Stimulated activated CD4-positive, alpha-beta T cell treated with anti-CD3 and anti-CD28 coated beads, Interleukin-2, amount 100 ng/mL, for 4 hours (primary cell): ENCODE measurements at places on chromosomes 12 and 14.

- DNase-seq = no peak
These were observed 3.3 kb downstream of the ZC3H10 start for GRCh38 chr12:56121204-56121870.

GRCh38 chr12:24138041-24138440 is 188.6 kb upstream of the SOX5 start:
- no peak for DNase-seq

DNA sequence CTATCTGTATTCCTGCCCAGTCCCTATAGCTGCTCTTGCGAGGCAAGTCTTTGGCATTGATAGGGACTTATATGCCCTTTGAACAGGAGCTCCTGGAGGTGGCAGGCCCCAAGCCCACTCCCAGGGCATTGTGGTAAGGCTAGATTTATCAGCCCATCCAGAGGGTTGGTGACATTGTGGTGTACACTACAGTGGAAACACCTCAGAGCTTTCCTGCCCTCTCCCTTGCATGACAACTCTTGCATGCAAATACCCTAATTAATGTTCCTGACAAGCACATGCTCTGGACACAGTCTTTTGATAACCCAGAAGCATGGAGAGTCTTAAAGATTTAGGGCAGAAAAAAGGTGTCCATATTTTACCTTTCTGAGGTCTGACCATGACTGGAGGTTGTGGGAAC is 815 bp upstream of the RIPK3 start:
- DNase-seq = no peak

GRCh38 chr14:97705976-97706375 is 908.8 kb downstream of the VRK1 start:
- no peak for DNase-seq

GRCh38 chr12:93266-94005 is 26.9 kb downstream of the IQSEC3 start:
- no peak for DNase-seq

DNA sequence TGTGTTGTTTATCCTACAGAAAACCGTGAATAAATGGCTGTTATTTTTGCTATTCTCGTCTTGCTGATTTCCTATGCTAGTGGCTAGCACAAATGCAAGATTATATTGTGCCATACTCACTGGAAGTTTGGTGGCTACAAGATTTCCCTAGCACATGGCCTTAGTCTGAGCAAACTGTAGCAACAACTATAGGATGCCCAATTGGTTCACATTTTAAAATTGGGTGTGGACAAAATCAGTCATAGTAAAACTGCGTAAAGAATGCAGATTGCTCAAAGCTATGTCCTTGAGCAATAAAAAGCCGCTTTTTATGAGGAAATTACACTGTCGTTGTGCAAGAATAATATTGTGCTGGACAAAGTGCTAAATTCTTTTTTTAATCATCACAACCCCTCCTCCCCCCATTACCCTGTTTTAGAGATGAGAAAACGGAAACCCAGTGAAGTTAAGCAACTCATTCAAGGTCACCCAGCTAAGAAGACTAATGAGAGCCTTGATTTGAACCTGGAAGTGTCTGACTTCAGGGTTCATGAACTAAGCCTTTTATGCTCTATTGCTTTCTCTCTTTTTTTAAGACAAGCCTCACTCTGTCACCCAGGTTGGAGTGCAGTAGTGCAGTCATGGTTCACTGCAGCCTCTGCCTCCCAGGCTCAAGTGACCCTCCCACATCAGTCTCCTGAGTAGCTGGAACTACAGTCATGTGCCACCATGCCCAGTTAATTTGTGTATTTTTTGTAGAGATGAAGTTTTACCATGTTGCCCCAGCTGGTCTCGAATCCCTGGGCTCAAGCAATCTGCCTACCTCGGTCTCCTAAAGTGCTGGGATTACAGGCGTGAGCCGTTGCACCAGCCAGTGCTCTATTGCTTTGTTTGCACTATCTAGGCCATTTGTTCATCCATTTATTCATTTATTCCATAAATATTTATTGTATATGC is 73.6 kb downstream of the SRGAP1 start:
- no peak for DNase-seq

GRCh38 chr14:93002049-93002448 is 79.1 kb downstream of the CHGA start:
- DNase-seq = no peak

DNA sequence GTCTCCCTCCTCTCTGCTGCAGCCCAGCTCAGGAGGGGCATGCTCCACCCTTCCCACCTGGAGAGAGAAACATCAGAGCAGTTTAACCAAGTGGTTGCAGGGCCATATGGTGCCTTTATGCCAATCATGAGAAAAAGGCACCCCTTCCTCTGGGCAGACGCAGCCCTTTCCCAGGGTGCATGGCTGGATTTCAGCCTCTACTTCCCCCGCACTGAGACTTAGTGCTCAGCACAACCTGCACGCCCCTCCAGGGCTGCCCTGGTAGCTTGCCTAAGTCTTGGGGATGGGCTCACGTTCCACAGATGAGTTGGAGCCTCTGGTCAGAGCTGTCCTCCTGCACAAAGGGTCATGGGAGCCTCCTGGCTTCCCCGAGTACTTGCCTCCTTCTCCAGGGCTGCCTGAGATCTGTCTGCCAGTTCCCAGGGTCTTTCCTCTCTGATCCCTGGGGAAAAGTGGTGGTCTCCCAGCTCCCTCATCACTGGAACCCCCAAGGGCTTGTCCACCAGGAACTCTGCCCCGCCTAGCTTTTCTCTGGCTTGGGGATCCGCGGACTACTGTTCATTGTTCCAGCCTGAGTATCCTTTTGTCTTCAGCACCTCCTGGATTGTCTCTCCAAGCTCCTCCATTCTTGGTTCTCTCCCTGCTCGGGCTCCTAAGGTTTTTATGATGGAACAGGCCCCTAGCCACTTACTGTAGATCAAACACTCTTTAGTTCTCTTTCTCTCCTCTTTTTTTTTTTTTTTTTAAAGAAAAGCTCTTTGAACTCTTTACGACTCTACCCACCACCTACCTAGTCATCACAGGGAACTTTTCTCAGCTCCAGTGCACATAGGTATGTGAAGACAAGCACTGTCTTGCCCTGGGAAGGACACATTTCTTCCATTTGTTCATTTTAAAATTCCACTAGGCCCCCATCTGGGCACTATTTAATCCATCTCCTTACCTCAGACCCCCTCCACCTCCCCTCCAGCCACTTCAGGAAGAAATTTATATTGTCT is 6.1 kb upstream of the KRT74 start:
- no peak for DNase-seq

DNA sequence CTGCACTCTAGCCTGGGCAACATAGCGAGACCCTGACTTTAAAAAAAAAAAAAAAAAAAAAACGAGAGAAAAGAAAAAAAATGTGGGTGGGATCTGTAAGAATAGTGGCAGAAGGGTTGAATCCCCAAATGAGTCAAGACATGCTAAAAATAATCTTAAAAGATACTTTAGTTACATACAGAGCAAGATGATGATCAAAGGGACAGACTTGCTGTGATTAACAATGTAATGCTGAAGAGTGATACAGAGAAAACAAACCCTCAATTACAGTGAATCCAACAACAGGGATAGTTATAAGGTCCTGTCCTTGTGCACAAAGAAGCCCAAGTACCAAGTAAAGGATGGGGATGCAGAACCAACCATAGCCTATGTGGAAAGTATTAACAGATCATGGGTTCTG is 80.3 kb downstream of the DCAF5 start:
- no peak for DNase-seq

DNA sequence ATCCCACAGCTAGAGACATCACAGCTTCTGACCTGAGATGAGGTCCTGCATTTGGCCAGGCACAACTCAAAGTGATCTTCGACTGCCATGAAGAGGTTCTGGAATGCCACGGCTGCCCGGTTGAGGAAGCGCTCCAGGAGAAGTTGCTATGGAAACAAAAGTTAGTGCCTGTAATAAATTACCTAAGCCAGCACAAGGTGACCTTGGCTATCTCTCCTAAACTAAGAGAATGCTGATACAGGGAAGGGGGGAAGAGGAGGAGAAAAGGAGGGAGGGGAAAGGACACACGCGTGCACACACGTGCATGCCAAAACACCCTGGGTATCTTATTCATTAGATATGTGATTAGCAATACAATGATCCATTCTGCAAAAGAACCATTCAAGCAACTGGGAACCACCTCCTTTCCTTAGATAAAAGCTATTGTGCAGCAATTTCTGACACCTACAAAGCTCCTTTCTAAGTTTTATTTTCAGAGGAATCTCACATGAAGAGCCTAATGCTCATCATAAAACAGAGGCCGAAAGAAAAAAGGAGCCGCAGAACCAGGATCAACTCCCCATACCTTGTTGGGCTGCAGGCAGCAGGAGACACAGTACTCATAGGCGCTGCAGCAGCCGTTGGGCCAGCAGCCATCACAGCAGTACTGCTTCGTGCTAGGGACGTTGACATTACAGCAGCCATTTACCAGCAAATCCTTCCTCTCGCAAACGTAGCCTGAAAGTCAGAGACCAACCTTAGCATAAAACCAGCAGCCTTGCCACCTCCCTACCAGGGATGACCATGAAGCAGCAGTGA is 17.9 kb downstream of the SPRING1 start:
- no peak for DNase-seq

DNA sequence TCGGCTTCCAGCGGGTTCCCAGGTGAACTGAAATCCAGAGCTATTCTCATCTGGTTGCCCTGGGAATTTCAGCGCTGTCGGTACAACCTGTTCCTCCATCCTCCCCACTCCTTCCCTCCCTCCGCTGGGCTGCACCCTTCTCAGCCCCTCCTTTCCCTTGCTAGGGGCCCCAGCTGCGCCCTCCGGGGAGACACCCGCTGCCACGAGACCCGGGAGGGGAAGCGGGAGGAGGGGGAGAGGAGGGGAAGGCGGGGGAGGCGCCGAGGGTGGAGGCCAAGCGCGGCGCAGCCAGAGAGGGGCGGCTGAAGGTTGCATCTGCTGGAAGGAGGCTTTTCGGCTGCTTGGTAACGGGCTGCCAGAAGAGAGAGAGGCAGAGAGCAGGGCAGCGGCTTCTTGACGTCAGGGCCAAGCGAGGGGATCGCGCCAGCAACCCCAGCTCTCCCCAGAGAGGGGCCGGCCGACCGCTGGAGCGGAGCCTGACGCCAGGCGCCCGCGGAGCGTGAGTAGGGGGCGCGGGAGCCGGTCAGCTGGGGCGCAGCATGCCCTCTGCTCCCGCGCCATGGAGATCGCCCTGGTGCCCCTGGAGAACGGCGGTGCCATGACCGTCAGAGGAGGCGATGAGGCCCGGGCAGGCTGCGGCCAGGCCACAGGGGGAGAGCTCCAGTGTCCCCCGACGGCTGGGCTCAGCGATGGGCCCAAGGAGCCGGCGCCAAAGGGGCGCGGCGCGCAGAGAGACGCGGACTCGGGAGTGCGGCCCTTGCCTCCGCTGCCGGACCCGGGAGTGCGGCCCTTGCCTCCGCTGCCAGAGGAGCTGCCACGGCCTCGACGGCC is at the start of gene KCNA5:
KCNA5 (plus strand) TSS at position 291 of the 831 bp plus-strand sequence; CDS start at position 560, 269 bp downstream.
- no peak for DNase-seq

- no peak for DNase-seq
These were observed 215.7 kb downstream of the CPNE8 start for GRCh38 chr12:38689704-38690103.

DNA sequence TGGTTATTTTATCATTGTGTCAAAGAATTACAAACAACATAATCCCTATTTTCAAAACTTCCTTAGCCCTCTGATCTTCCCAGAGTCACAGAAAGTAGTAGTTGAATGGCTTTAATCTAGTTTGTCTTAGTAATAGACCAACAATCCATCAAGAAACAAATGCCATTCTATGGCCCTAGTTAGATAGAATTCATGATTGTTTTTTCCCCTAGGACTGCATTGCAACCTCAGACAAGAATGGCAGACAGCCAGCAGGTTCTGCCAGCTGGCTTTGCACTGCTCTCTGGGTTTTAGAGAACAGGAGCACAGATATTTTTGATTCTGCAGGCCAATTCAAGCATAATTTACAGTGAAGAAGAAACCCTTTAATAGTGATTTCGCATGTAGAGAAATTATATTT is 33.8 kb downstream of the SYT1 start:
- DNase-seq = no peak

GRCh38 chr12:8584004-8584403 is 28.7 kb downstream of the AICDA start:
- no peak for DNase-seq

DNA sequence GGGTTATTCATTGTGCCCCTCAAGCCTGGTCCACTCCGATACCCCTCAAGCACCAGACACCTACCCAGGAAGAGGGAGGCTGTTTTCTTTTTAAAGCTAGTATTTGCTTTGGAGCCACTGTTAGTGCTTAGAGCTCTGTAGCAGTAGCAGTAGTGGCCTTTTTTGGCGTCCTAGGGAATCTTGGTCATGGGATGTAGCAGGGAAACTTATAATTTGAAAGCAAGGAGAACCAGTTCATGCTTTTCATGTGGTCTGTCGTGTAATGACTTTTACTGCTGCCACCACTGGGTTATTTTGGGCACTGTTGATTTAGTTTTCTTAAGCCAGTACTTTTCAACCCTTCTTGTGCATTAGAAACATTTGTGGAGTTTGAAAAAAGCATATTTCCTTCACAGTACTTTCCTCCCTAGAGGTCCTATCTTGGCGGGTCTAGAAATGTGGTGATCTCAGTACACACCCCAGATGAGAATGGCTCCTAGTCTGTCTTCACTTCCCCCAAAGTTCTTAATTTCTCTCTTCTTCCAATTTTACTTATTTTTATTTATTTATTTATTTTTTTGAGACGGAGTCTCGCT is 49.7 kb downstream of the MARK3 start:
- no peak for DNase-seq

DNA sequence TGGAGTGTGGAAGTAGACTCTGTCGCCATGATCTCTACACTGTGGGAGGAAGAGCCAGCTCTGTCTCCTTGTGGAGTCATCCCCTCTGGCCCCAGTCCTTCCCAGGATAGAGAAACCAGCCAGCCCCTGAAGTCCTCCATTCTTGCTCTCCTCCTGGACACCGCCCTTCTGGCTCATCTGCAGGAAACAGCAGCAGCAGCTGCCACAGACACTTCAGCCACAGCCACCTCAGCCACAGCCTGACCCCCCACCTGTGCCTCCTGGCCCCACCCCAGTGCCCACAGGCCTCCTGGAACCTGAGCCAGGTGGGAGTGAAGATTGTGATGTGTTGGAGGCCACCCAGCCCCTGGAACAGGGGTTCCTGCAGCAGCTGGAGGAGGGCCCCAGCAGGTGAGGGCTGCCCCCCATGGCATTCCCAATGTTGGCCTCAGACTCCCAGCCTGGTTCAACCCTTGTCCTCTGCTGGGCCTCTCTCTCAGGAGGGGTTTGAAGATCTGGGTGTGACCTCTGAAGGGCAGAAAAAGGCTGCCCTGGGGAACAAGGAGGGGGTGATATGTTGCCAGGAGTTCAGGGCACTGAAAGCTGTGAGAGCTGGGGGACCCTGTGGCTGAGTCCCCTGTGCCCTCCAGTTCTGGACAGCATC is 10.5 kb downstream of the PRPF40B start:
- DNase-seq = no peak
